Pons (tissue), 1 donor: ENCODE measurements at places on chromosomes 12 and 14.
A peak's percentile ranks its signal among the peaks of the same experiment; 100 is the strongest.

- DNase-seq, result peak; percentile 96
These were observed 54.6 kb downstream of the NCOR2 start for GRCh38 chr12:124512667-124513296.

GRCh38 chr12:132228476-132229192 is 84.4 kb downstream of the NOC4L start:
- no peak for DNase-seq

DNA sequence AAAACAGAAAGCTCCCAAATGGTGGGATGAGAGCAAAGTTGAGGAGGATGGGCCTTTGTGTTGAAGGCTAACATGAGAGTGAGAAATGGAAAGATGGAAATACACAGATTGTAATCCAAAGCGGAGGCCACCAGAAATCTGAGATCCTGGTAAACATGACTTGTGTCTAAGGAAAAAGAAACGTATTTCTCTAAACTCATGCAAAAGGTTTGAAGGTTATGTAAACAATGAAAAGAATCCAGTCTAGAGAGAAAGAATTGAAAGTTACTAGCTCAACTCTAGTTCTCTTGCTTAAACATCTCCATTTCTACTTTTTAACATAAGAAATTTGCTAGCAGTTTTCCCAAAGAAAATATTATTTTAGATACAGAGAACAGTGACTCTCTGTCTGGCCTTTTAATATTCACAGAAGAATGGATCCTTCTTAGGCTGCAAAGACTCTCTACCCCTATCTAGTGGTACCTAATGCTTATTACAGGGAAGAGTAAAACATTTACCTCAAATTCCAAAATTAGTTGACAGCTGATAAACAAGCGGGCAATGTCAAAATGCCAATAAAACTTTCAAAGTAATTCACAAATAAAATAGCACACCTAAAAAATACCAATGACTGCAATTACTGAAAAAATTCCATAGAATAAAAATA is 75.8 kb upstream of the SOX5 start:
- DNase-seq, result no peak

GRCh38 chr14:51304941-51305340 is 64.9 kb downstream of the TMX1 start:
- DNase-seq, result no peak

DNA sequence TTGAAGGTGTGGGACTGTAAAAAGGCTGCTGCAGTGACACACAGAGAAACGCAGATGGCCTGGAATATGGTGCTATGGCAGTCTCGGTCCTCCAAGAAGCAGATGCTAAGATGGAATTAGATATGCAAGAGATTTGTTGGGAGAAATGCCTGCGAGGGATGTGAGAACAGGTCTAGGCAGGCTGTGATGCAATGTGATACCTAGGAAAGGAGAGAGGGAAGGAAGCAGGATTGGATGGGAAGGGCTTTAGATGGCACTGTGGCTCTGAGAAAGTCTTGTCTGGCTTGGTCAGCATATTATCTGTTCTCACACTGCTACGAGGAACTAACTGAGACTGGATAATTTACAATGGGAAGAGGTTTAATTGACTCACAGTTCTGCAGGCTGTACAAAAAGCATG is 374.4 kb downstream of the BCAT1 start:
- no peak for DNase-seq

- no peak for DNase-seq
These were observed 76.9 kb downstream of the VWF start for GRCh38 chr12:6047249-6048237.

DNA sequence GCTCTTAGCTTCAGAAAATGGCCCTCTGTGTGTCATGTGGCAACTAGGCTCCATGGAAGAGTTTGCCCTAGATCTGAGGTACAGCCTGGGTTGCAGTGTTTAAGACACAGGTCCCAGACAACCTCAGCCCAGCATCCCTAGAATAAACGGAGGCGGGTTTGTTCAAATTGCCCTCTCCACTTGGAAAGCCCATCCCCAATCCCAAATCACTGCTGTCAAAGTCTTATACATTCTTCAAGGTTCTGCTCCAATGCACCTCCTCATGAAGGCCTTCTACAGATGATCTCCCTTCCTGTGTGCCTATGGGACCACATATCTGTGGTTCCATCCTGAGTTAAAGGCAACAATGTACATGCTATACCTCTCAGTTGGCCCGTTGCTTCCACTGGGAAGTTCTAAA is 289.8 kb downstream of the DPF3 start:
- no peak for DNase-seq

GRCh38 chr12:23750923-23751322 is 198.5 kb downstream of the SOX5 start:
- no peak for DNase-seq

GRCh38 chr12:111606767-111607230 is 7.7 kb upstream of the ATXN2 start:
- peak; percentile 64 for DNase-seq

DNA sequence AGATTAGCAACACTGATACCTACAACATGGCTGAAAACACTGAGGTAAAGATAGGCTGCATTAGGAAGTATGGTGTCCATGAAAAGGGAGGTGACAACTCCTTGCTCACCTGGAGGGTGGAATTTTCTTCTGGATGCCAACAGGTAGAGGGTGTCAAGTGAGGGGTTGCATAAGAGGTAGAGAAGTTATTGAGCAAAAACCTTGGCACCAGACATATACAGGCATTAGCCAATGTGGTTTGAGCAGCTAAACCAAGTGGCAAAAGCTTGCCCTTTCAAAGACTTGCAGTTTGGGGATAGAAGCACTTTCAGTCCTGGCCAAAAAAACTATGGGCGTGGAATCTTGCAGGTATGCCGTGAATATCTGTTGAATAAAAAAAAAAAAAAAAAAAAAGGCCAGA is 3.8 kb downstream of the RITA1 start:
- no peak for DNase-seq

DNA sequence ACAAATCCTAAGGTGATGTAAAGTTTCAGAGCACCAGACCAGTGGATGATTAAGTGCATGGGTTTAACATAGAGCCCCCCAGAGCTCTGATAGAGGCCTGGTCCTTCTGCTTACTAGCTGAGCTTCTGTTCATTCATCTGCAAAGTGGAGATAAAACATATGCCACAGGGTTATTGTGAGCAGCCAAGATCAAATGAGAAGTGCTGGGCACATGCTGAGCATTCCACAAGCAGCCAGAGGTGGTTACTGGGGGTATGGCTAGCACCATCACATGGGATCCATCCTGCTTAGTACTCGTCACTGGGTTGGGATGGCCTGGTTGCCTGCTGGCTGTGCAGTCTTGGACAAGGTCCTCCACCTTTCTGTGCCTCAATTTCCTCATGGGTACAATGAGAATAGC is 18.0 kb upstream of the SMUG1 start:
- DNase-seq, result no peak

- DNase-seq, result peak; percentile 25
These were observed 125.8 kb upstream of the AVPR1A start for GRCh38 chr12:63276537-63277365.

GRCh38 chr12:79020106-79020505 is 155.5 kb downstream of the SYT1 start:
- DNase-seq, result no peak

DNA sequence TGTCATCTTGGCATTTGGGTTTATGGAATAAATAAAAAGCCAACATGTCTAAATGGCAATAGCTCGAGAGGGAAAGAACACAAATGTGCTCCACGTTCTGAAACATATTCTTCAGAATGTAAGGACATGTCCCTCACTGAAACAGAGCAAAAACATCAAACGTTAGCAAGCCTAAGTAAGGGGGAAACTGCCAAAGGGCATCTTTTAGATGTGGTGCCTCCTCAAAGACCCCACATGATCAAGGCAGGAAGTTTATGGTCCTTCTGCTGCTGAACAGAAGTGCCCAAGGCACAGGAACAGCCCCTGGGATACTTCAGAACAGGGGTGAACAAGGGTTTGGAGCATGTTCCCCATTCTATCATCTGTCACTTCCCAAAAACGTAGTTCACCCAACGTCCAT is 227.0 kb downstream of the ANO2 start:
- no peak for DNase-seq

DNA sequence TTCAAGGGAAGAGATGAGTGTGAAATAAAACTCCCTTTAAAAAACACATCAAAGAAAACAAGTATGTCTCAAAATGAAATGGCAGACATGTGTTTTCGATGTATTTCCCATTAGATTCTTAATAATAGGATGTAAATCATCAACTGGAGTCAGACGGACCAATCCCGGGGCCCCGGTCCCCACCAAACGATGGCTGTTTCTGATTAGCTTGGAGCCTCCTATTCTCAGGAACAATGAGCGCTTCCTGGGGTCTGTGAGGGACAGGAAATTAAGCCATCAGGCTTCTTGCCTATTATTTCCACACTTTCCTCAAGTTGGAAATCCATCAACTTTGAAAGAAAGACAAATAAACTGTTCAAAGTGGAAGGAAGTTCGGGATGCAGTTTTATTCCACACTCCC is 179.4 kb downstream of the EFCAB11 start:
- no peak for DNase-seq

GRCh38 chr12:24586293-24586692 is 362.6 kb downstream of the BCAT1 start:
- DNase-seq, result no peak

DNA sequence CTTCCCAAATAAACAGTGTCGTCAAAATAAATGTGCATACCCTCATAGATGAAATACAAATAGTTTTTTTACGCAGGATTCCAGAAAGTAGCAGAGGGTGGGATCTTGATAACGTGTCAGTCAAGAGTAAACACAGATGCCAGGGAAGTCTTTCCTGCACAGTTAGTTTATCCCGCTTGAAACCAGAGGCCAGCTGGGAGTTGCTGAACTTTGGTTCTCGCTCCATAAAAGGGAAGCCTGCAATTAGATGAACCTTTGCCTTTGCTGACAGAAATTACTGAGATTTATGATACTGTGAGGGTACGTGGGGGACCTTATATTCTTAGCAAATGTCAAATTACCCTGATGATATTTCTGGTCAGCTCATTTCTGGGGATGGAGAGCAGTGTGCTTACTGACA is 18.9 kb downstream of the FAR2 start:
- no peak for DNase-seq

- DNase-seq, result no peak
These were observed 15.1 kb upstream of the CISTR start for GRCh38 chr12:53766881-53767280.

GRCh38 chr12:92570056-92570753 is 132.6 kb upstream of the PLEKHG7 start:
- DNase-seq, result peak; percentile 97

DNA sequence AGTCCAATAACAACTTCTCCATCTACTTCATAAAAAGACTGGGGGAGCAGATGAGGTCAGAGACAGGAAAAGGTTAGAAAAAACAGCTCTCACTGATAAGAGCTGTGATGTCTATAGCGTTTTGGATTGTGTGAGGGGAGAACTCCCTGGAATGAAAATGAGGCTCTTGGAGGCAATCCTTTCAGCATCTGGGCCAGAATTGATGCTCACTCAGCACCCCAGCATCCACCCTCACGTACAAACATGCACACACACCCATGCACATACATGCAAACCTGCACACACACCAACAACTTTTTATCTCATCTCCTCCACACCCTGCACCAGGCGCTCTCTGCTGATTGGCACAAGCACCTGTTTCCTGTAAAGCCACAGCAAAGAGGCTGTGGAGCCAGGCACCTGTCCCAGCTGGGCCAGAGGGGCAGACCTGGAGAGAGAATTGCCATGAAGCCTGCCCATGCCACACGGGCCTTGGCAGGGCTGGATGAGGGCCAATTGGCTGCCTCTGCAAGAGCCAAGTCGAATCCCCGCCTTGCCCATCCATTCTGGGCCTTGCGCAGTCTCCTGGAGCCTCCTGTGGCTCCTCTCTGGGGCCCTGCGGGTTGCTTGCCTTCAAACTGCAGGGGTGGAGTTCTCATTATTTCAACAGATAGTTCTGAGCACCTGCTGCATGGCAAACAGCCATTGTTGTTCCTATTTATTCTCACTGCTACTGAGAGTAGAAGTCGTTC is 53.1 kb downstream of the SYNE3 start:
- DNase-seq, result no peak

GRCh38 chr14:55157080-55157479 is 28.0 kb downstream of the LGALS3 start:
- DNase-seq, result no peak

DNA sequence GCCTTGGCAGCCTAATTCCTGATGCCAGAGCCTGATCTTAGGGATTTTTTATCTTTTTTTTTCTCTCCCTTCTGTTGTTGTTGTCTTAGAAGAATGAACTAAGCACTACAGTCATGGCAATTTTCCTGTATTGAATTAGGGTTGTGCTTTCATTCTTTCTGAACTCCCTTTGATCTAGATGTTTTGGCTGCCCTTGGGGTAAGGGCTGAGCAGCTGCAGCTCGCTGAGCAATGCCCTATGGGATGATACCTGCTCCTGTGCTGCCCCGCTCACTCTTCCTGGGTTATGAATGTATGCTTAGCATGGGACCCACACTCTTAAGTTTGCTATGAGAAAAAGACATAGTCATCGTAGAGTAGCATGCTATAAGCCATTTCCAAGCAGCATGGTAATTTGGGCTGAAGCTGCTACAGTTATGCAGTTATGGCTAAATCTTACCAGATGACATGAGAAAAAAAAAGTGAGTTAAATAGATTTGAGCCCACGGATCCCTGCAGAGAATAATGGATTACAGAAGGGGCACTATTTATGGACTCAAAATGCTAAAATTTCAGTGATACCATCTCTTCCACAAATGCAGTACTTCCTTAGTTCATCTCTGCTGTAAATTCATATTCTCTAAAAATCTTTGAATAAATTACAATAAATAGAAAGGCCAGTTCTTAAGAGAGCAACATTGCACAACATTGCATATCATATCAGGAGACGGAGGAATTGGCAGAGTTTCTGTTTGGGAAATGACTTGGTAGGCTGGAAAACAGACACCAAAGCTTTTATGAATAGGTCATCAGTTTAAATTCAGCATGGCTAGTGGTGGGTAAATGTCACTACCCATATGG is 79.2 kb upstream of the PTHLH start:
- no peak for DNase-seq

DNA sequence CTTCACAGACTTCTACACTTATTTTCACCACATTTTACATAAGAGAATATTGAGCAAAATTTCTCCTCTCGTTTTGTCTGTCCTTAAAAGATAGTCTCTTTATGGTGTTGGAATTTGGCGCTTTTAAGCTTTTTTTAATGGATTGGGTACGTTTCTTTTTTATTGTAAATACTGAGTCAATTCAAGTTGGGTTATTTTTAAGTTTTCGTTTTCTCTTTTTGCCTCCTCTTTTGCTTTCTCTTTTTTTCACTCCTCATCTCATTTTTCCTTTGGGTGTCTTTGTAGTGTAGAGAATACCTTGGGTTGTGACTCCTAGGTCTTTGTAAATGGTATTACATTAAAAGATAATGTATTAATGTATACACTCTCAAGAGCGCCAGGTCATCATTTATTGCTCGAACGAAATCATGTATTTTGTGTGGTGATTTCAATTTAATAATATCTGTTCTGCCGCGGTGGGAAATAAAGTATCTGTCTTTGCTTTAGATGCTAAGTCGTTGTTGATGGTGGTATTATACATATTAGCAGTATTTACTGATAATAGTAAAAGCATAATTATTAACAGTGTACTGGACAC is 845 bp downstream of the TMX1 start:
- peak; percentile 43 for DNase-seq
